AG20443 (cell line): ENCODE measurements at places on chromosomes 6 and 20.

GRCh38 chr20:50724851-50725723 lies 6.3 kb upstream of the PARD6B start:
- peak; percentile 90 for DNase-seq

DNA sequence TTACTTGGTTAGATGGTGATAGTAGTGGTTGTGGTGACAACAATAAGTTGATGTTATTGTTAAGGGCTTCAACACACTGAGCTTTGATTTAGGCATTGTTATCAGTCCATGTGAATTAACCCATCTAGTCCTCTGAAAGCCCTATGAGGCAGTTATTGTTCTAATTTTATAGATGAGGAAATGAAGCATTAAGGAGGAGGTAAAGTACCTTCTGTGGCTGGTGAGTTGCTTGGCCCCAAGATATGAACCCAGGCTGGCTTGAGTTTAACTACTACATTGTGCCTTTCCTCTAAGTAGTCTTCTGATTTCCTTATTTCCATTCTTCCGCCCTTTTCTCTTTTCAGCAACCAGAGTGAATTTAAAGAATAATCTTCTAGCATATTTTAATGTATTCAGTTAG lies 81.7 kb downstream of the QKI start:
- no peak for DNase-seq

GRCh38 chr20:62433658-62434497 lies 6.5 kb upstream of the RBBP8NL start:
- peak; percentile 66 for DNase-seq

DNA sequence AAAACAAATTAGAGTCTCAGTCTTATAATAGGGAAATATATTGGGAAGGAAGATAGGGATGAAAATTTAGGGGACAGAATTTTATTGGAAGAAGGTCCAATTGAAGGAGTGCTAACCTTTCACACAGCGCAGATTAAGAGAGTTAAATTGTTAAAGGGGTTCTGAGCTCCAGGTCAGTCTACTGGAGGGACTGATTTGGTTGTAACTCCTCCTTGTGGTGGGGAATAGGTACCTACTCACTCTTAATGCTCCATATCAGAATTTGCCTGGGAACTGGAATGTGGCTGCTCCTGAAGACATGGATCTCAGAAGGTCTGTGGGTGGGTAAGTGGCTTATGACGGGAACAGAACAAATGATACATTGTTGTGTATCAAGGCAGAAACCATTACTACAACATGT lies 143.5 kb downstream of the FLRT3 start:
- no peak for DNase-seq

DNA sequence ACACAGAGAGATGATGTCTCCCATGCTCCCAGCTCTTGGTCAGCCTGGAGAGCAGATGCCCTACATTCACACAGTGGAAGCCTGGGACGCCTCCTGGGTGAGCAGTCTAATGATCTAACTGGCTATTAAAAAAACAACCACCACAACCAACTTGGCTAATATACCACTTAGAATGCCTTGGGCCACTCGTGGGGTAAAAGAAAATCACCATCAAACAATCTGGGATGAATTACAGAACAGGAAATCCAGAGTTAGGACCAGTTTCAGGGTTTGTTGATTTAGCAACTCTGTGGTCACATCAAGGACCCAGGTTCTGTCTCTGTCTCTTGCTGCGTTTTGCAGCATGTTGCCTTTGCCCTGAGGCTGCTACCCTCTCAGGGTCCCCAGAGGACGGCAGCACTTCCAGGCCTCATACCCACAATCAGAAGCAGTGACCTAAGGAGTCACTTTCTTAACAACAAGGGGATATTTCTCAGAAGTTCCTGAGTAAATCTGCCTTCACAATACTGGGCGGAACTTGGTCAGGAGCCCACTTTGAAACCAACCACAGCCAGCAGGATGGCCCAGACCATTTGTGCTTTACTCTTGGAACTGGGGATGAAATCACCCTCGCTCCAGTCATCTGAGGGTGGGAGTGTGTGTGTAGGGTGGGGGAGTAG lies 118.7 kb downstream of the CLIC5 start:
- peak; percentile 66 for DNase-seq

GRCh38 chr6:39182604-39183003 lies 46.7 kb downstream of the KCNK5 start:
- DNase-seq, result no peak

- DNase-seq, result no peak
Measured at GRCh38 chr6:76792394-76792793, 670.9 kb downstream of the HTR1B start.

DNA sequence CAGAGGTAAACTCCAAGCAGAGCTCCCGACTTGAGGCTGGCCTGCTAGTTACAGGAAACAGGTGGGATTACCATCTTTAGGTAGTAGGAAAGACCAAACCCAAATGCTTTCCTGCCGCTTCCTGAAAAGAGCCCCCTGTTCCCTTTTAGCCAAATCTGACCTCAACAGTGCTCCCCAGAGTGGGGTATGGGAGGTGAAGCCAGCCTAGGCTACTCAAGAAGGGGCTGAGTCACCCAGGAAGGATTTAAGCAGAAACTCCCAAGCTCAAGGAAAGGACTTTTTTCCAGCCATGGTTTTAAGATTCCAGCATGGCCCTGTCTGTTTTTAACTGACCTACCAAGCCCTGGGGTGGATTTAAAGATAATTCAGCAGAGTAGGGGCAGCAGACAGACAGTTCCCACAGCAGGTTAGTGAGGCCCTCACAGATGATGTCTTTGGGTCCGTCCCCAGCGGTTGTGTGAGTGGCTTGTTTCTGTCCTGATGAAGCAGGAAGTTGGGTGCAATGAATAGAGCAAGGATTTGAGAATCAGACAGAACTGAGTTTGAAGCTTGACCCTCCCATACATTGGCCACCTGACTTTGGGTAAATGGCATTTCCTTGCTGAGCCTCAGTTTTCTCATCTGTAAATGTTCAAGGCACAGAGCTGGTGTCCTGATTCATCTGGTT lies 76.9 kb upstream of the MAFB start:
- DNase-seq, result no peak
